ENCODE measurements at places on chromosomes 6 and 20. TPM values are rescaled to one million over a fixed set of nuclear protein-coding genes. Genes with fewer than 3 reads are reported as not detected.

DNA sequence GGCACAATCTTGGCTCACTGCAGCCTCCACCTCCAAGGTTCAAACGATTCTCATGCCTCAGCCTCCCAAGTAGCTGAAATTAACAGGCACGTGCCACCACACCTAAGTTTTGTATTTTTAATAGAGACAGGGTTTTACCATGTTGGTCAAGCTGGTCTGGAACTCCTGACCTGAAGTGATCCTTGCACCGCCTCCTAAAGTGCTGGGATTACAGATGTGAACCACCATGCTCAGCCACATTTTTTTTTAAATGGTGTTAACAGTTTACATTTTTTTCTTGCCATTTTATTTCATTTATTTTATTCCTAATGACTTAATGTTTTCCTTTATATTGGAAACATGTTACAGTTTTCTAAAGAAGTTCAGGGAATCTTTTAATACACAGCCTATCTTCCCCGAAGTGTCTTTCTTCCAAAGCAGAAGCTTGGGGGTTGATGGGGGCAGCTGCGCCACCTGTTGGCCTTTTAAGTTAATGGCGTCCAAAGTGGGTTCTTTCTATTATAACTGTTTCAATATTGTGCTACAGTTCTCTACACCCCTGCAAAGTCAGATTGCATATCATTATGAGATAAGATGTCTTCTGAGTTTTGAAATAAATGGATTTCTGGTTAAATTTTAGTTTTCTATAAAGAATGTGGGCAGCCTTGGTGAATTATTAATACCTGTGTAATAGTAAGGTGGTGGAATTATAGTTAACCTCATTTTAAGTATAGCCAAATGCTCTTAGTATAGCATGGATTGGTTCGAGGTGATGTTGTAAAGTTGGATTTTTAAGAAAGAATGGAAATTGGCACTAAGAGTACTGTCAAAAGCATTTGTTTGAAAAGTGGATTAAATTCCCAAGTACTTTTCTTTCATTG is 42.0 kb upstream of the PLCG1 start:
- peak; percentile 71 for DNase-seq

GRCh38 chr6:7142228-7142801 is 34.6 kb downstream of the RREB1 start:
- no peak for DNase-seq

GRCh38 chr6:2111162-2111677 is 134.2 kb downstream of the GMDS start:
- no peak for DNase-seq

DNA sequence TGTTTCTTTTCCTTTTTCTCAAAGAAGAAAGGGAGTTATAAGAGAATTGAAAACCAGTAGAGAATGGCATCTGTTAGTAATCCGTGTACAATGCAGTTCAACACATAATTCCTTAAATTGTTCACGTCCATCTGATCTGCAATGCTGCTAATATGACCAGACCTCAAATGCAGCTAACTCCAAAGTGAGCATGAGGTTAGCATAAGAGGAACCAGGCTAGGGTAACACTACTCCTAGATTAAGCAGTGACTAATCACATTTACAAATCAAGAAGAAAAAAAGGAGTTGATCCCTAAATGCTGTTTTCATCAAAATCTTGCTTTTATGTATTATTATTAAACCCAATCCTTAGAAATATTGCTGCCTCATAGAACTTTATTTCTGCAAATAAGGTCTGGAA is 432.7 kb upstream of the ARID1B start:
- no peak for DNase-seq

- no peak for DNase-seq
Observed at GRCh38 chr6:131681585-131681984, 19.6 kb downstream of the OR2A4 start.

The ANKS1A gene
- total RNA-seq = 7.7 TPM

The TRDN gene
- total RNA-seq = not detected

The HTR1E gene
- total RNA-seq = not detected

- DNase-seq = no peak
Observed at GRCh38 chr20:32226391-32226790, 18.7 kb downstream of the POFUT1 start.

The GSTA3 gene
- not detected for total RNA-seq

Measured in activated CD4-positive, alpha-beta memory T cell treated with anti-CD3 and anti-CD28 coated beads for 36 hours (primary cell).